ENCODE measurements at places on chromosomes 4 and X.

DNA sequence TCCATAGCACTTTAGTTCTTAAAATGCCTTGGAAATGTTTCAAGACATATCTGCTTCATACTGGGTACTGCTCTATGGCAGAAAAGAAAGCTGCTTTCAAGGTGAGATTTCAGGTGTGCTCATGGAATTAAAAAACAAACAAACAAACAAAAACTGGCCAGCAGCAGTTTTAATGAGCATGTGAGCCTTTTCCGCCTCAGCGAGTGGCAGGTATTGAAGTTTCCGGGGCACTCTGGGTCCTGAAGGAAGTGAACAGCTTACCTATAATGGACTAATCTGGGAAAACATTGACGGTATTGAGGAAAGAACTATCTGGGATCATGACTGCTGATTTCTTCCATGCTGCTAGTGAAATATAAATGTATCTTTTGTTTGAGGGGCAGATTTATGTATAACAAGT lies 194.6 kb downstream of the MAML3 start:
- no peak for DNase-seq

DNA sequence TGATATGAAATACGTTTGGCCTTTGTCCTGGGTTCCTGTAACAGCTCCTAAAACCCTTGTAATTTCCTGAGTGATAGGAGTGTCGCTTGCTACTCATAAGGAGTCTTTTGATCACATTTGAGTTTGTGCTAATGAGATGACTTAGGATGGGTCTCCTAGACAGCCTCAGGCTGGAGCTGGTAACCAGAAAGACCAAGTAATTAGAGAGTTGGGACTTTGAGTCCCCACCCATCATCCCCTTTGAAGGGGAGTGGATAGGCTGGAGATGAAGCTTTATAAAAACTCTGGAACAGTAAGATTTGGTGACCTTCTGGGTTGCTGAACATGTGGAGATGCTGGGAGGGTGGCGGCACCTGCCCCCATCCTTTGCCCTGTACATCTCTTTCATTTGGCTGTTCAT lies 2.9 kb downstream of the SEC24B start:
- no peak for DNase-seq

DNA sequence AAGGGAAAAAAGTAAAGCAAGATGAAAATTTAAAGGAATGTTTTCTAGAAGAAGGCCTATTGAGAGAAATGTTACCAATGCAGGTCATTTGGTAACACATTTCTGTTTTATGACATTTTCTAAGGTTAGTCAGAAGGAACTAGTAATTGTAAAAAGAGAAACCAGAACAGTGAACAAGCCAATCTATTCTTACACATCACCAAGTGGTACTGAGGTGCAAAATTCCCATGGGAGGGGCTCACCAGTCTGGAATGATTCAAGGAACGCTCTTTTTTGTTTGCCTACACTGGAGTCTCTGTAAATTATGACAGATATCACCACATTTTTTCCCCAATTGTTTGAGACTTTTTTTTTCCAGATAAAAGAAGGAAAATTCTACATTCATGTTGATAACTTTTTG lies 404.7 kb upstream of the CNKSR2 start:
- DNase-seq = no peak

- no peak for DNase-seq
Measured at GRCh38 chrX:143121477-143121876, 95.7 kb downstream of the SPANXN4 start.

GRCh38 chr4:3516836-3517730 lies 15.1 kb downstream of the LRPAP1 start:
- no peak for DNase-seq

- no peak for DNase-seq
Measured at GRCh38 chr4:122898370-122899150, 23.8 kb downstream of the NUDT6 start.

DNA sequence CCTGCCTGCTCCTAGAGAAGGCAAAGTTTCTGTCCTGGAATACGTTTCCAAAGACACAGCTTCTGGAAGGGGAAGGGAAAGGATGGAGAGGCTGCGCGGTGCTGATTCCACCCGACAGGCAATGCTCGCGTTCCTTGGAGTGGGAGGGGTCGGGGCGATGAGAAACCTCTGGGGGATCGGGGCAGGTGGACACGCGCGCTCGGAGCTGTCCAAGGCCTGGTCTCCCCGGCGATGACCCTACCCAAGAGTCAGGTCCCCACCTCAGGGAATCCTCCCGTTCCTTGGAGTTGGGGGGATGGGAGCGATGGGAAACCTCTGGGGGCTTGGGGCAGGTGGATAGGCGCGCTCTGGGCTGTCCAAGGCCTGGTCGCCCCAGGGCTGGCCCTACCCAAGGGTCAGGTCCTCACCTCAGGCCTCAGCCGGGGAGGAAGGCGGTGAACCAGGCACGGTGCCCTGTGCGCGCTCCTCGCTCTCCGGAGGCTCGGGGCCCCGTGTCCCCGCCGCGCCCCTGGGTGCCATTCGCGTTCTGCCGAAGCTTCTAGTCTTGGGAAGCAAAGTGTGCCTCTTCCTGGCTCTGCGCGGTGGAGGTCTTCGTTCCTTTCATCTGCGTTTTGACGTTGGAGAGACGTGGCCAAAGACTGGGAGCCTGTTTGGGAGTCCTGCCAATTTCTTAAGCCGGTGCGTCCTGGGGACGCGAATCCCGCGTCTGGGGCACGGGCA lies 10.6 kb upstream of the SHOX start:
- no peak for DNase-seq

- no peak for DNase-seq
Measured at GRCh38 chr4:63493265-63493664, 916.0 kb downstream of the TECRL start.

GRCh38 chrX:120457766-120458180 lies 11.3 kb downstream of the LAMP2 start:
- no peak for DNase-seq

- DNase-seq = no peak
Measured at GRCh38 chr4:19135895-19136633, 1114.5 kb upstream of the LCORL start.

- no peak for DNase-seq
Measured at GRCh38 chr4:76300012-76300411, 6.5 kb upstream of the STBD1 start.

DNA sequence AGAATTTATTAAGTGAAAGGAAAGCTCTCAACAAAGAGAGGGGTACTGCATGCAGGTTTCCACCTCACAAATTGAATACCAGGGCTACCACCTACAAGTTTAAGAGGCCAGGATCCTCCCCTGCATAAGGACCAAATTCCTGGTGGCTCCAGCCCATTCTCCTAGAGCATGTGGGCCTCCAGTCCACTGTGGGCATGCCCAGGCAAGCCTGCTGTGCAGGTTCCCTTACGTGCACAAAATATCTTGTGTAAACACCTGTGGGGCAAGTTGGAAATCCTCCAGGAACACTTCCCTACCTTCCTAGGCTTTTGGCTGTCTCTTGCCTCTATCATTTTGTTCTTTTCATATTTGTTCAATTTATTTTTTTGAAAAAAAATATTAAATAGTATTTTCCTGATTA lies 724.3 kb downstream of the ARAP2 start:
- no peak for DNase-seq

DNA sequence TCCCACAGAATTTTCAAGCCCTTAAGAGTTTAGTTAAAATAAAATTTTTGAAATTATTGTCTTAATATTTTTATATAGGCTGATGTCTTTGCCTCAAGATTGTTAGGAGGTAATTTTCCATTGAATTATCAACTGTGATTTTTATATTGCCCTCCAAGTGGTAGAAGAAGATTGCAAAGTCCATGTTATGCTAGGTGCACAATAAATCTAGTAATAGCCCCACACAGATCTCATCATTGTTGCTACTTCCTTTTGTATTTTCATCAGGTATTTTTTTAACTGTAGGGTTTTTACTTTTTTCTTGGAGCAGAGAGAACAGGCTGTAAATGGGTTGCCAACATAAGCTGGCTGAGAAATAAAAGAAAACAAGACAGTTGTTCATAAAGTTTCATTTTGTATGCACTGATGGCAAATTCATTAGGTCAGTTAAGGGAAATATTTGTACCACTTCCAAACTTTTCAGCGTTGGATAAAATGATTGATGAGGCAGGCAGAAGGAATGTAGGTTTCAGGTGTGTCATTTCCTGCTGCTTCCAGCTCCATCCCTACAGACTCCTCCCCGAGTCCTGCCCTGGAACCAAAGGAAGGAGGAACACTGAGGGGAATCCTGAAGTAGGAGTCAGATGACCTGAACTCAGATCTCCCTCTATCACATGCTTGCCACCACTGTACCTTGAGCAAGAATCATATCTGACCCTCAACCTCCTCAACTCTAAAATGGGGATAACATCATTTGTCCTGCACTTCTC lies 105.5 kb downstream of the PRRG1 start:
- no peak for DNase-seq

DNA sequence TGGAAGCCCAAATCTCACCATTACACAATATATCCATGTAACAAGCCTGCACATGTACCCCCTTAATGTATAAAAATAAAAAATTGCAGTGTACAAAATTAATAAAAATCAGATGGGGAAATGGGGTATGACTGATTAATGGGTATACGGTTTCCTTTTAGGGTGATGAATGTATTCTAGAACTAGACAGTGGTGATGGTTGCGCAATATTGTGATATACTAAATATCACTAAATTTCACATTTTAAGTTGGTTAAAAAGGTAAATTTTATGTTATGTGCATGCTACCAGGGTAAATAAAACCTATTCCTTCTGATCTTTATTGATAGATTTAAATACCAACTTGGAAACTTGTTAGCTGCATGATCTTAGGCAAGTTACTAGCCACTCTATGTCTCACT lies 129.4 kb downstream of the SPANXA1 start:
- DNase-seq = no peak

- no peak for DNase-seq
Measured at GRCh38 chr4:61239250-61239649, 39.1 kb downstream of the ADGRL3 start.

GRCh38 chr4:14078326-14078725 lies 450.8 kb upstream of the BOD1L1 start:
- no peak for DNase-seq

DNA sequence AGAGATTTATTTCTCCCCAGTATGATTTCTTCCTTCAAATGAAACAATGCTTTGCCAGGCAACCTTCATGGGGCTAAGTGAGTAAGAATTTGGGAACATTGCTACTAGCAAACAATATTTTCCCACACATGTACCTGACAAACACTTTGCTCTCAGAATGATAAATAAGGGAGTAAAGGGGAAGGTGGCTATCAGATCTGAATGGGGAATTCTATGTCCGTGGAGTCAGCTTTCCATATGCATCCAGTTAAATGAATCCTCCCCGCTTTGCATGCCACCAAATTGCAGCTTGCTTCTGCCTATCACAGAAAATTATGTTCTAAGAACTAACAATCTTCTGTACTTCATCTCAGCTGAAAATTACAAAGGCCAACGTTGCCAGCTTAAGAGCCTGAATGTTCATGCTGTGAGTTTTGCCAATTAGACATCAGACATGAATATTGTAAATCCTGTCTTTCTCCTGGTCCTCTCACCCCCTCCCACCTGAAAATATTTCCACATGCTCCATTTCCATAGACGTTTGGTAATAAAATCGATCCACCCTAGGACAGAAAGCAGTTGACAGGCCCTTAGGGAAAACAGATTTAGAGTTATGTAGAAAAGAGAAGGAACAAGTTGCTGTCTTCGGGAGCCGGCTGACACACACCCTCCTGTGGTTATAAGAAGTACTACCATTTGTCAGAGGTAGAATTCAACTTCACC lies 6.3 kb downstream of the MEPE start:
- no peak for DNase-seq

GRCh38 chr4:128516301-128516969 lies 228.8 kb upstream of the PGRMC2 start:
- no peak for DNase-seq

- no peak for DNase-seq
Measured at GRCh38 chr4:110004556-110004955, 91.9 kb downstream of the EGF start.

- no peak for DNase-seq
Measured at GRCh38 chr4:56742080-56742871, 61.2 kb upstream of the HOPX start.

GRCh38 chr4:102514298-102514964 lies 13.3 kb downstream of the NFKB1 start:
- no peak for DNase-seq

DNA sequence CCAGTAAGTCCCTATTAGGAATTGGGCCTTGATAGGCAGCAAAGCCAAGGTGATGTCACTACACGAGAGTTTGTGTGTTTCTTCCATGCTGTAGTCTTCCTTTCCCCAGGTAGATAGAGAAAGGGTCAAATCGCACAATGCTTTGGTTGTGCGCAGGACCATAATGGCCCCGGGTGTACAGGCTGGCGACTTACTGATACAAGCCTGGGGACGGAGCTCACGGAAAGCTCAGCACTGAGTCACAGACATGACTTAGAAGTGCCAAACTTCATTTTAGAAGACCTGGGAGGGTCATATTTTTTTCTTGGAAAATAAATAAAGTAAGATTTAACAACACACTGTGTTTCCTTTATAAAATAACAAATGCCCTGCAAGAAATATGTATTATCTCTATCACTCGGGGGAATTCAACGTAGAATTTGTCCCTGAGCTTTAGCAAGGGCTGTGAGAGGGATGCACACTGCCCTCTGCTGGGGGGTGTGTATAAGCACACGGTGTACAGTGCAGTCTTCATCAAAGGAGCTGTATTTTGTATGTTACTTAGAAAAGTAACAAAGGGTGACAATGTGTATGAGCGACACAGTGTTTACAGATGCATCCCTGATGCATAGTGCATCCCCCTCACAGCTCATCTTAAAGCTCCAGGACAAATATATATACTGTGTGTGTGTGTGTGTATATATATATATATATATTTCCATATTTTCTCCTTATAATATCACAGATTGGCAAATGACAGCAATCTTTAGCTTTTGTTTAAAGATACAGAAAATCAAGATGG lies 254.5 kb upstream of the VEGFC start:
- peak; percentile 17 for DNase-seq

GRCh38 chrX:111123606-111124179 lies 27.7 kb downstream of the PAK3 start:
- DNase-seq = no peak

GRCh38 chrX:48976086-48976485 lies 4.4 kb upstream of the KCND1 start:
- DNase-seq = no peak

GRCh38 chrX:153454901-153455550 lies 9.2 kb upstream of the TREX2 start:
- DNase-seq = no peak

- DNase-seq = no peak
Measured at GRCh38 chrX:29617725-29618124, 597.6 kb upstream of the MAGEB2 start.

GRCh38 chr4:335515-335914 lies 2.1 kb upstream of the ZNF141 start:
- no peak for DNase-seq

DNA sequence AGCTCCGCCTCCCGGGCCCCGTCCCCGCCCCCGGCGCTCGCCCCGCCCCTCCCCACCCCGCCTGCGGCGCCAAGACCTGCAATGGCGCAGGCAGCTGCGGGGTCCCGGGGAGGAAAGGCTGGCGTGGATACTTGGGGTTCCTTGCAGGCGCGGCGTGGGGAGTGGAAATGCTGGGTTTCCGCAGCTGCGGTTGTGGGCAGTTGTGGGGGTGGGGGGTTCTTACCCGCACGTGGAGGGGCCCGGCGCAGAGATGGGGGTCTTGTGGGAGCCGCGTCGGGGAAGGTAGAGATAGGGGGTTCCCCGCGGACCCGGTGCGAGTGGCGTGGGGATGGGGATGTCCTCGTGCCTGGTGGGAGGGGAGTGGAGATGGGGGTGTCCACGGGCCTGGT lies 680 bp upstream of the ASMTL start:
- DNase-seq = peak; percentile 84
